ENCODE measurements at places on chromosomes 12 and 14.

GRCh38 chr12:57485695-57486094, 2.2 kb upstream of the MARS1 start:
- no peak for DNase-seq

GRCh38 chr12:49503674-49504180, 35.1 kb upstream of the KCNH3 start:
- no peak for DNase-seq

DNA sequence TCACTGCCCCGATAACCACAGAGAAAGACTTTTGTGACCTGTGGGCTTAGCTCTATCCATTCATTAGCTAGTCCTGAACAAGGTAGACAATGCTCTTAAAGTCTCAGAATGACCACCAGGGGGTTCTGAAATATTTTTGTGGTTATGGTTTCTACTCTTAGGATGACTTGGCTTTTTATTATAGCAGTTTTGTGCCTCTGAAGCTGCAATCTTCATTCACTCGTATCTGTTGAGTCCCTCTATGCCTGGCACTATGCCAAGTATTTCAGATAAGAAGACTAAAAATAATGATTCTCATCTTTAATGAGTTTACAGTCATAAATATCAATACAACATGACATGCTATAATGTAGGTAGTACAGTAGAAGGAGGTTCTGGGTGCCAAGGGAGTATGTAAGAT, 130.8 kb upstream of the TRHDE start:
- no peak for DNase-seq

DNA sequence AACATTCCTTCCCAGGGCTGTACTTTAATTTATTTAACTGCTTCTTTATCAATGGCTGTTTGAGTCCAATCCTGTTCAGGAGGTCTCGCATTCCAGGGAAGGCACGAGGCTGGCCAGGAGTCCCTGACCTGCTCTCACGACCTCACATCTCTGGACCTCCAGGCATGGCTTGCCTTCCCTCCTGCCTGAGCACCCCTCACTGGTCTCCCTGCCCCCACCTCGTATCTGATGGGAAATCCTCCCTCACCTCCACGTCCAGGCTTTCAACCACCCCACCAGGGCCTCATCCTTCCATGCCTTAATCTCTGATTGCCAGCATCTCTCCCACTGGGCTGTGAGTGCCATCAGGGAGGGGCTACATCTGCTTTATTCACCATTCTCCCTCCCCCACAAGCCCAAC, 29.0 kb downstream of the PRKAB1 start:
- DNase-seq, result no peak

DNA sequence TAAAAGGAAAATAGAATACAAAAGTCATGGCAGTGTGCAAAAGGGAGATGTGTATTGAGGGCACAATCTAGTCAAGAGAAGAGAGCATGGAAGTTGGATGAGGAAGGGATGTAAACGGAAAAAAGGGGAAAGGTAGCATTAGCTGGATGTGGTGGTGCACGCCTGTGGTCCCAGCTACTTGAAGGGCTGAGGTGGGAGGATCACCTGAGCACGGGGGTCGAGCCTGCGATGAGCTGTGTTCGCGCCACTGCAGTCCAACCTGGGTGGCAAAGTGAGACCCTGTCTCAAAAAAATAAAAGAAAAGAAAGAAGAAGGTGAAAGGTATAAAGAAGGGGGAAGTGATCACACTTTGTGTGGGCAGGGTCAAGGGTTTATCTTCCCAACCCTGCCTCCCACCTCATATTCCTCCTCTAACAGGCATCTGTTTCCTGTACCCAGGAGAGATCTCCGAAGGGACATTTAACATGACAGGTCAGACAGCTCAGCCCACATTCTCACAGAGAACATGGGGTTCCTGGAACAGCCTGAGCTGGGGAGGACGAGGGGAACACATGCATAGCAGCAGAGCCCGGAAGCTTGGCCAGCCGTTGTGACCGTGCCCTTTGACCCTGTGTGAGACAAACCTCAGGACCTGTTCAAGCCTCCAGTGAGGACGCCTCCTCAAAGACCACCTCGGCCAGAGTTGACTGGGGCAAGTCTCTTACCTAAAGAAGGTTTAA, 8.9 kb downstream of the RNASE11 start:
- no peak for DNase-seq

- no peak for DNase-seq
These were observed 68.2 kb upstream of the BDKRB2 start for GRCh38 chr14:96136371-96137005.

DNA sequence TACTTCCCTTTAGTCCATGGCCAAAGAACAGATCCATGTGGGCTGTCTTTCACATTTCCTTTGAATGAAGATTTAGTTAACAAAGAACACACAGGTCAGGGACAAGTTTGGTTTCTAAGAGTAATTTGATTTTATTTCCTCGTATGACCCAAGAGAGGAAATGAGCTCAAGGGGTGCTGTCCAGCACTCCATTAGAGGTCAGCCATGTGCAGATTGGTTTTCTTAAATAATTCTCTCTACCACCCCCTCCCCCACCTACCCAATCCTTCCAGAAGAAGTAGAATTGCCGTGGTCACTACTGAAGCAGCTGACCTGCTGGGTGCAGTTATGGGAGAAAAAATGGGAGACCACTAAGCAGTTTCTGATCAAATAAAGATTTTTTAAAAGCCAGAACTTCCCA, 13.9 kb upstream of the OAS1 start:
- DNase-seq, result no peak

DNA sequence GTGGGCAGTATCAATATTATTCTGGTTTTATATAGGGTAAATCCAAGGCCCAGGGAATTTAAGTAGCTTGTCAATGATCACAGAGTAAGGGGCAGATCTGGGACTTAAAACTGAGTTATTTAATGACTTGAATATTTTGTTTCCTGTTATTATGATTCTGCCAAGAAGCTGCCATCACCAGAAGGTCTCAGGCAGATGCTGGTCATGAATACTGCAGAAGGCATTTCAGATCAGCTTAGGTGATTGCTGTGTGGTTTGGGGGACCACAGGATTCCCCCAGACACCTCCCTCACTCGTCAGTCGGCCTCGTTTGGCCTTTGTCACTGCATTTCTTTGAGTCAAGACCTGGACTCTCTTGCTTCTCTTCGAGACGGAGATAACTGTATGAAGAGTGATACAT, 47.7 kb upstream of the EVL start:
- no peak for DNase-seq

GRCh38 chr14:71799841-71800240, 132.4 kb upstream of the RGS6 start:
- no peak for DNase-seq

GRCh38 chr12:80837342-80837978, 100.3 kb downstream of the LIN7A start:
- DNase-seq, result no peak

GRCh38 chr12:65592416-65592815, 231.9 kb upstream of the HMGA2 start:
- DNase-seq, result no peak

DNA sequence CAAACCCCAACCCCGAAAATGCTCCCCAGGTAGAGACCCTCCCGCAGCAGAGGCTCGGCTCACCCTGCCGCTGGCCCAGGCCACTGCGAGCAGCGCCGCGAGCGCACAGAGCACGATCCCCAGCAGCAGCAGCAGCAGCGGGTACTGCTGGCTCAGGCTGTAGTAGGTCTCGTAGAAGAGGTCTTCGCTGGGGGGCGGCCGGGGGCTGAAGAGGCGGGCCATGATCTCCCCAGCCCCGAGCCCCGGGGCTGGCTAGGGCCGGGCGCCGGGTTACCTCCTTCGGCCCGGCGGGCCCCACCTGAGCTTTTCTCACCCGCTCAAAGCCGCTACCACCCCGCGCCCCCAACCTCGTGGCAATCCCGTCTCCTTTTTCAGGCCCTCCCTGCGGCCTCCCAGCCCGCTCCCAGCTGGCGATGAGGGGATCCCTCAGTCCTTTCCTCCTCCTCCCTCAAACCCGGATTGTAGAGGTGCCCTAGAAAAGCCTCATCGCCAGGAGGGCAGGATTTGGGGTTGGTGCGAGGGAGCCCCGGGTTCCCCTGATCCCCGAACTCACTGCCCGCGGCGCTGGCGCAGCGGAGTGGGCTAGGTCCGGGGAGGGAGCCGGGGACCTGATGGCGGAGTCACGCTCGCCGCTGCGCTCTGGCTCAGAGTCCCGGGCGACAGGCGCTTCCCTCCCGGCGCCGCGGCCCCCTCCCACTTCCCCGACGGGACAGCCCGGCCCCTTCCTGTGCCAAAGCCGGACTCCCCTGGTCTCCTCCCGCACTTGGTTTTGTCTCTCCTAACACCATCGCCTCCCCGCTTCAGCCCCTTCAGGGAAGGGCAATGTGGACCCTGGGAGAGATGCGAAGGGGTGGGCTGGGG, at the start of gene ADCY4:
TSS of gene ADCY4 (minus strand) at position 641 of the 861 bp plus-strand sequence. CDS start at position 222, 419 bp downstream.
- no peak for DNase-seq

- DNase-seq, result no peak
These were observed 223.1 kb downstream of the ANO6 start for GRCh38 chr12:45439039-45439438.

DNA sequence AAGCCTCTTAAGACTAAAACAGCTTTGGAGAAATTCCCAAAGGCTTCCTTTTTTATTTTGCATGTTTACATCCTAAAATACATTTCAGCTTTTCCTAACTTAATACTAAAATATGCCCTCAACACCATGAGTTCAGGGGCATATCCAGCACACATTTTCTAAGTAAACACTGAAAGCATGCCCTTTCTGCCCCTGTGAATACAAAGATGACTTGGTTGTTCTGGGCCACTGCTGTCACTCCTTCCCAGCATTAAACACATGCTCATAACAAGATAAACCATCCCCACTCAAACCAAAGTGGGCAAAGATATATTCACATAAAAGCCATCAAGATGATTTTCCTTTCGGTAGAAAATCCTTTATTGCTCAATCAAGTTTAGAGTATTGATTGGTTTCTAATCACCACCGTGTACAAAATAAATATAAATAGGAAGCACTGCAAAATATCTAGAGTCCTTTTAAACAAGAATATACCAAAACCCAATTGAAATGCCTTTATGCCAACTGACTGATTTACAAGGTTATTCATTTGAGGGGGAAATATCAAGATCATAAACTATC, 1.9 kb downstream of the CCNB1IP1 start:
- DNase-seq, result no peak

DNA sequence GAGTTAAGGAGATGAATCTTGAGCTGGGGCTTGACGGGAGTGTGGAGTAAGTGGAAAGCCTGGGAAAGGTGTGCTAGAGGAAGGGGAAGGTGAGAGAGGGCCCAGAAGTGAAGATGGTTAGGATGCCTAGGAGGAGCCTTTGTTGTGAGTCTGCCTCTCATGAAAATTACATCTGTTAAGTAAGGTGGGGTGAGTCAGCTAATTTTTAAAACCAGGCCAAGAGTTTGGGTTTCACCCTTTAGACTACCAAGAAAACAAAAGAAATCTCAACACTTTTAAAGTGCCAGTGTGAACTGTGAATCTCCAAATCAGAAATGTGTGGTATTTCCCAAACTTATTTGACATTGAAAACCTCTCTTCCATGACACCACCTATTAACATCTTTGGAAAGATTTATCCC, 185.2 kb downstream of the CRADD start:
- no peak for DNase-seq

- no peak for DNase-seq
These were observed 43.7 kb downstream of the PPP1R13B start for GRCh38 chr14:103803661-103804060.

GRCh38 chr12:53091756-53092155, 5.7 kb upstream of the IGFBP6 start:
- DNase-seq, result no peak

DNA sequence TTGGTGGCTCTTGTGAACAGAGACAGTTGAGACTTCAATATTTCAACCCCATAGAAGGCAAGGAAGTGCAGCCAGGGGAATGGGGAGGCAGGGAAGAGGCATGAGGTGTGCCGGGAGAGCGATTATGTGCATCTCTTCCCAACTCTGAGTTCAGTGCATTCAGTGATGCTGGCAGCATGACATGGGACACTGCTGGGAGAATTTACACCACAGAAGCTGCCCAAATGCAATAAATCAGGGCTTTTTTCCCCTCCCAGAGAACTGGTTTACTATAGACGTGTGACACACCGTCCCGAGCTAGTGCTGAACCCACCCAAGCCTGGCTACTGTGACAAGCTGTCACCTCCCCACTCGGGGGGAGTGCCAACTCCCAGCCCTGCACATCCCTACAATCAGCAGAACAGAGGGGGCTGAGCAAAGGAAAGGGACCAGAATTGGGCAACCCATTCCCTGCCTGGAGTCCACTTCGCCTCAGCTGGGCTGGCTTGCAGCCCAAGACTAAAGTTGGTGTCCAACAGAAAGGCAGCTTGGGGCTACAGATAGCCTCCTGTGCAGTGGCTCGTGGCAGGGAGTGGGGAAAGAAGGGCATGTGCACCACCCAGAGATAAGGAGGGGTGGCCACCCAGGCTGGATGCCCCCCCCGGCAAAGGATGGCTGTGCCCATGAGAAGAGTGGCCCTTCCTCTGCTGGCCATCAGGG, 16.7 kb downstream of the AHSA1 start:
- DNase-seq, result no peak

- DNase-seq, result no peak
These were observed 584.2 kb downstream of the DIO2 start for GRCh38 chr14:79627058-79627457.

DNA sequence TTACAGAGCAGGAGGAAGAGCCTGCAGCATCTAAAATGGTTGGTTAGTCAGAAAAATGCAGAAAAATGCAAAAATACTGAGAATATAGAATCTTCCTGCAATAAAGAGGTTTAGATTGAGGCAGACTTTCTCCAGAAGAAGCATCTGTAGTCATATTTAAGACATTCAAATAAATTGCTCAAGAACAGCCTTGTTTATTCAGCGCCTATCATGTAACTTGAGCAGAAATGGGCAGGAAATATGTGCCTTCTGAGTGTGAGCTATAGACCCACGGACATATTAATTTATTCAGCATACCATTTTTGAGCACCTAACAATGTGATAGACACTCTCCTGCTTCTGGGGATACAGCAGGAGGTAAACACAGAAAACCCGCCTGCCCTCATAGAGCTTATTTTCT, 102.0 kb upstream of the HIF1A start:
- DNase-seq, result no peak

DNA sequence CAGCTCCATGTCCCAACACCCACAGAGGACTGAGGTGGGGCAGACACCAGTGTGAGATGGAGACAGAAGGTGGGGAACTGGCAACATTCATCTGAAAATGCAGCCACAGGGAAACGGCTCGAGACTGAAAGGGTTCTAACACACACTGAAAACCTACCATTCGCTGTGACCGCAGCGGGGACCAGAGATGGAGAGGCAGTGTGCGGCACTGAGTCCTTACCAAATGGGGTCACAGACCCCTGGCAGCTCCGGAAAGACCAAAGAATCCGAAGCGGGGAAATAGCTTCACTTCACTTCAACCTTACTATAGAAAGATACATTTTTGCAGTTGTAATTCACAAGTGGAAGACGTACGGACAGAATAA, 9.6 kb downstream of the BAG5 start:
- DNase-seq, result peak; percentile 46

DNA sequence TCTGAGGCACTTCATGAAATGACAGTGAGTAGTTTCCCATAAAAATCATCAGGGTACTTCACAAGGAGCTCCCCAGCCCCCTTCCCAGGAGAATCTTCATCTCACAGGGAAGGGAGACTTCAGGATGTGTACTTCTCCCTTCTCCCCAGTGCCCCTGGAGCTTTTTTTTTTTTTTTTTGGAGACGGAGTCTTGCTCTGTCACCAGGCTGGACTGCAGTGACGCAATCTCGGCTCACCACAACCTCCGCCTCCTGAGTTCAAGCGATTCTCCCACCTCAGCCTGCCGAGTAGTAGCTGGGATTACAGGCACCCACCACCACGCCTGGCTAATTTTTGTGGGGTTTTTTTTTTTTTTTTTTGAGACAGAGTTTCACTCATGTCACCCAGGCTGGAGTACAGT, 10.4 kb downstream of the ITPK1 start:
- DNase-seq, result no peak

Measured in chondrocyte (in vitro differentiated cells).